ENCODE measurements at places on chromosomes 7 and 10.

GRCh38 chr10:111204838-111205237, 128.0 kb downstream of the ADRA2A start:
- peaks cover 12% of the 10 kb centered on the region for H3K4me1 ChIP-seq
- H3K36me3 ChIP-seq: no peaks in the 10 kb centered on the region
- H3K27ac ChIP-seq: peak overlapping the region; percentile 24
- no peak for DNase-seq
- H3K4me3 ChIP-seq: no peak overlapping the region
- peaks cover 12% of the 10 kb centered on the region for H3K27me3 ChIP-seq

- no peak overlapping the region for H3K27ac ChIP-seq
- DNase-seq: peak; percentile 25
- H3K27me3 ChIP-seq: no peaks in the 10 kb centered on the region
- H3K4me1 ChIP-seq: no peaks in the 10 kb centered on the region
- H3K36me3 ChIP-seq: no peaks in the 10 kb centered on the region
- no peak overlapping the region for H3K4me3 ChIP-seq
These were observed 12.6 kb downstream of the KLLN start for GRCh38 chr10:87850742-87851205.

- no peak overlapping the region for H3K27ac ChIP-seq
- DNase-seq: no peak
- H3K27me3 ChIP-seq: no peaks in the 10 kb centered on the region
- no peak overlapping the region for H3K4me3 ChIP-seq
These were observed 154.5 kb downstream of the SGMS1 start for GRCh38 chr10:50469288-50469687.

- no peak overlapping the region for H3K4me3 ChIP-seq
- H3K4me1 ChIP-seq: peaks cover 11% of the 10 kb centered on the region
- H3K36me3 ChIP-seq: peaks cover 47% of the 10 kb centered on the region
- DNase-seq: no peak
- peaks cover 2% of the 10 kb centered on the region for H3K27me3 ChIP-seq
These were observed 10.7 kb downstream of the WIPI2 start for GRCh38 chr7:5200561-5201235.

DNA sequence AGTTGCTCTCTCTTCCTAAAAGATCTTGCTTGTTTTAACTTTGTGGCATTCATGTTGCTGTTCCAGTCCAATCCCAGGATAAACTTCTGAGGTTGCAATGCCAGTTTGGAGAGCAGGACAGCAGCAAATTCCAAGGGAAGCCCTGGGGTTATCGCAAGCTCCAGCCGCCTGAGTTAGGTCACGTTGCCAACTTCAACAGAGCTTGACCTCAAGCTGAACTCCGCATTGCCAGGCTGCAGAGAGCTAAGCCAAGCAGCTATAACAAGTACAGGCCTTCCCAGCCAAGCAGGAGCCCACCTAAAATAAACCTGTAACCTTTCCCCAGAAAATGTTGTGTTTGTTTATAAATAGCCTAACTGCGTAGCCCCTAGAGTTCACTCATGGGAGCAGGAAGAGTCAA, 138.9 kb upstream of the LYZL1 start:
- H3K27me3 ChIP-seq: peaks cover 4% of the 10 kb centered on the region
- peak overlapping the region; percentile 19 for H3K27ac ChIP-seq
- H3K4me3 ChIP-seq: no peak overlapping the region

DNA sequence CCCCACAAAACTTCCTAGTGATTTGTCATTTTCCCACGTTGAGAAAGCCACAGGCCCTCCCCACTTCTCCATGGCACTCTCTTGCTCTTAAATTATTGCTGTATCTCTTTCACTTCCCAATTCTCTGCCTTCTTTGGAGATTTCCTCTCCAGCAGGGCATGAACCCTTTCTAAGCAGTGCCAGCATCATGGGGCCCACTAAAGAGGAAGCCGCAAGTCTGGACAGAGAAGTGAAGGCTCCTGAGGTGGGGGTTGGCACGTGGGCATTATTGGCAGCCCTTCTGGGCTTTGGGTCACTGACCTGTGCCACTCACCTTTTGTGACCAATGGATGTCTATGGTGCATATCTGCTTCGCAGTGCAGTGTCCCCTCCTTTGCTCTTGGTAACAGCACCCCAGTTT, 97.7 kb upstream of the TCF7L2 start:
- no peak overlapping the region for H3K27ac ChIP-seq
- no peaks in the 10 kb centered on the region for H3K4me1 ChIP-seq
- H3K36me3 ChIP-seq: peaks cover 23% of the 10 kb centered on the region
- H3K4me3 ChIP-seq: no peak overlapping the region
- H3K27me3 ChIP-seq: peaks cover 27% of the 10 kb centered on the region
- DNase-seq: no peak

DNA sequence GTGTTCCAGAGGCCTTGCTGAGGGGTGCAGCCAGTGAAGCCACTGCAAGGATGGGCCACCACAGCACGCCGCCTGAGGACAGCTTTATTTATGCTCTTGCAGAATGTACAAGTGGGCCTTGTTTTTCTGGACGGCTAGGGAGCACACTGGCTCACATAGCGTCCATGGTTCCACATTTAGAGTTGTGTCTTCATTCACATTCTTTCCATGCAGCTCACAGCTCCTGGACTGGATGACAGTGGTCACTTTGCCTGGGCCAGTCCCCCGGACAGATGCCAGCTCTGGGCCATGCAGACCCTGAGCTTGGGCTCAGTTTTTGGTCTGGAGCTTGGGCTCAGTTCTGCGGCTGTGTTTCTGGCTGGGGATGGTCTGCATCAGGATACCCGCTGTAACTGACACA, 2.6 kb upstream of the C10orf71 start:
- peaks cover 86% of the 10 kb centered on the region for H3K4me1 ChIP-seq
- no peak for DNase-seq
- H3K4me3 ChIP-seq: no peak overlapping the region
- H3K27me3 ChIP-seq: peaks cover 5% of the 10 kb centered on the region

DNA sequence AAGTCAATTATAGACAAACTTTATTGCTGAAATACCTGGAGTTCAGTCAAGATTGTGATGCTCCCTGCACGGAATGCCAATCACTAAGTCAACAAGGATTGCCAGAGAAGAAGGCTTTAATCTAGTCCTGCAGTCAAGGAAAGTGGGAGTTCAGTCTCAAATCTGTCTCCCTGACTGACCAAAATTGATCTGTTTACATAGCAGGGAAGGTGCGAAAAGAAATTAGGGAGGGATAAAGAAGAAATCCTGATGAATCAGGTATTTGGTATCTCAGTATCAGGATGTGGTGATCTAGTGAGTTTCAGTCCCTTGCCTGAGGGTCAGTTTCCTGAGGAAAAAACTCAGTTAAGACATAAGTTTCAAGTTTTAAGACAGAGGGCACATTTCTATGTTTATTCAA, 2.1 kb upstream of the AKR1D1 start:
- no peak overlapping the region for H3K27ac ChIP-seq
- H3K4me1 ChIP-seq: no peaks in the 10 kb centered on the region
- no peaks in the 10 kb centered on the region for H3K27me3 ChIP-seq
- no peak overlapping the region for H3K4me3 ChIP-seq
- DNase-seq: no peak
- H3K36me3 ChIP-seq: peaks cover 4% of the 10 kb centered on the region

- H3K4me3 ChIP-seq: no peak overlapping the region
- peaks cover 58% of the 10 kb centered on the region for H3K36me3 ChIP-seq
- H3K27ac ChIP-seq: peak overlapping the region; percentile 24
- H3K4me1 ChIP-seq: peaks cover 24% of the 10 kb centered on the region
These were observed 81.4 kb downstream of the NRBF2 start for GRCh38 chr10:63214571-63214970.

- peak; percentile 14 for DNase-seq
- no peaks in the 10 kb centered on the region for H3K36me3 ChIP-seq
- H3K4me3 ChIP-seq: no peak overlapping the region
- no peak overlapping the region for H3K27ac ChIP-seq
- H3K27me3 ChIP-seq: peaks cover 6% of the 10 kb centered on the region
- no peaks in the 10 kb centered on the region for H3K4me1 ChIP-seq
These were observed 27.0 kb upstream of the ZPBP start for GRCh38 chr7:50119815-50120637.

- H3K36me3 ChIP-seq: peaks cover 14% of the 10 kb centered on the region
- no peak overlapping the region for H3K27ac ChIP-seq
- no peak for DNase-seq
- H3K27me3 ChIP-seq: no peaks in the 10 kb centered on the region
These were observed 3.2 kb downstream of the SLC35B4 start for GRCh38 chr7:134313543-134313942.

DNA sequence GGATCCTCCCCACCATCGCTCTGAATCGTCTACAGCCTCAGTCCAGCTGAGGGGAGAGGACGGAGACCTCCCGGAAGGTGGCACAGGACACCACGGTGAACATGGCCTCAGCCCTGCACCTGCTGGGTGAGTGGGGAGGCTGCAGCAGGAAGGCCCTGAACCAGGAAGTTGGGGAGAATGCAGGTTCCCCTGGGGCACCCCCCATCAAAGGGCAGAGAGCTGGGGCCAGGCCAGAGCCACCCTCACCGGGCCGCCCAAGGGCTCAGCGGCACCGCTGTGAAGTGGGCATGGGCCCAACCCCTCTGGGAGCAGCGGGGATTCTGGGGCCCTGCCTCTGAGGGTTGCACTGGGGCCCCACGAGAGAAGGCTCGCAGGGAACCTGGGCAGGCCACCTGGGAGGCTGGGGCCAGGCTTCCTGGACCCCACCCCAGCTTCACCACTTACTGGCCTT, 98.7 kb downstream of the MICALL2 start:
- H3K4me3 ChIP-seq: no peak overlapping the region
- H3K27ac ChIP-seq: no peak overlapping the region
- DNase-seq: no peak
- H3K4me1 ChIP-seq: peaks cover 28% of the 10 kb centered on the region
- no peaks in the 10 kb centered on the region for H3K36me3 ChIP-seq
- H3K27me3 ChIP-seq: peaks cover 9% of the 10 kb centered on the region

GRCh38 chr7:44535348-44536064, 5.6 kb downstream of the NPC1L1 start:
- peaks cover 19% of the 10 kb centered on the region for H3K27me3 ChIP-seq
- H3K27ac ChIP-seq: no peak overlapping the region
- no peak for DNase-seq
- peaks cover 4% of the 10 kb centered on the region for H3K4me1 ChIP-seq
- H3K4me3 ChIP-seq: no peak overlapping the region
- H3K36me3 ChIP-seq: no peaks in the 10 kb centered on the region

GRCh38 chr7:22683379-22683778, 43.6 kb upstream of the IL6 start:
- H3K27me3 ChIP-seq: peaks cover under 1% of the 10 kb centered on the region
- no peak for DNase-seq
- H3K4me3 ChIP-seq: no peak overlapping the region
- H3K4me1 ChIP-seq: peaks cover 8% of the 10 kb centered on the region
- H3K36me3 ChIP-seq: no peaks in the 10 kb centered on the region

DNA sequence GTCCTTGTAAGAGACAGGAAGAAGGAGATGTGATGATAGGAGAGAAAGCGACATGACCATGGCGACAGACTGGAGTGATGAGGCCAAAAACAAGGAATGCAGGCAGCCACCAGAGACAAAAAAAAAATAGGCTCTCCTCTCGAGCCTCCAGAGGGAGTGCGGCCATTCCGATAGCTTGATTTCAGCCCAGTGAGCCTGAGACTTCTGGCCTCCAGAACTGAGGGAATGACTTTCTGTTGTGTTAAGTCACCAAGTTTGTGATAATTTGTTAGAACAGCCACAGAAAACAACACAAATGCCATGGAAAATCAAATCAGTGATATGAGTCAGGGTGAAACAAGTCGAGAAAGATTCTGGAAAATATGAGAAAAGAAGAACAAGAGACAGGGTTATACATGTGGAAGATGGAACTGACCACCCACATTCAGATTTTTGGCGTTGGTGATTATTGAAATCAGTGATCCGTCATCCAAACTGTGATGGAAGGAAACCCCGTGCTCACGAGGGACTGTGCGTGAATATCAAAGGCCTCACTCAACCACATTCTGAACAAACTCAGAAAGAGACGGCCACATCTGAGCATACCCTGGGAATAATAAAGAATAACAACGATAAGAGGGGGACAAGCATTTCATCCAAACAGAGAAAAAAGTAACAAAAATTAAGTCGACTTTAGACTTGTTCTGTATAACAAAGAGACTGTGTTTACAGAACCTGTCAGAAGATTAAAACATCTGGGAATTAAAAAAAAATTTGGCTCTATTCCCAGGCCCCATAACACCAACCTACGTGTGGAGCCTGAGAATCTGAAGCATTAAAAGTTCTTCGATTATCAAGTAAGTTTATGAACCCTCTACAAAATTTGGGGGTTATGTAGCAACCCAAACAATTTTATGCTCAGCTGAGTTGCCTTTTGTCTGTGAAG, 72.1 kb downstream of the EEPD1 start:
- H3K36me3 ChIP-seq: peaks cover 9% of the 10 kb centered on the region
- H3K4me1 ChIP-seq: peaks cover 16% of the 10 kb centered on the region
- no peak overlapping the region for H3K4me3 ChIP-seq
- no peak for DNase-seq
- H3K27ac ChIP-seq: no peak overlapping the region

GRCh38 chr7:87875151-87876039, 765 bp downstream of the SLC25A40 start:
- peak; percentile 73 for DNase-seq
- peaks cover 4% of the 10 kb centered on the region for H3K27me3 ChIP-seq
- H3K4me3 ChIP-seq: peak overlapping the region; percentile 98
- H3K27ac ChIP-seq: peak overlapping the region; percentile 76

DNA sequence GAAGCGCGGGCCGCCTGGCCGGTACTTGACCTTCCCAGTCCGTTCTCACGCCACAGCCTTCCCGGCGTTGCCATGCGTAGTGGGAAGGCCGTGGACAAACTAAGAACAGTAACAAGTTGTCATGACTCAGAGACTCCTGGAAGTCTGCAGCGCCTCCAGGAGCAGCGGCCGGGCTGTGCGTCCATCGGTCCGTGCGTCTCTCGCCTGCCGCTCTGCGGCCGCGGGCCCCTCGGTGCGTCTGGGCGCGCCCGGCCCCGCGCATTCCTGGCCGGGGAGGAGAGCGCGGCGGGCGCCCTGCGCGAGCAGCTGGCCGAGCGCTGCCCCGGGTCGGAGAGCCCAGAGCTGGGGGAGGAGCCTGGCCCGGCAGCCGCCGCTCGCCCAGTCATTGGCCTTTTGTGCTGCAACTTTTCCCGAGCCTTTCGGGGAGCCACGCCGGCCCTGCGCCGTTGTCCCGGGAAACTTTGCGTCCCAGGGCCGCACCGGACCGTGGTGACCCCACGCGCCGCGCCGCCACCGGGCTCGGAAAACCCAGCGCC, 123.7 kb downstream of the TACC2 start:
- peak; percentile 83 for DNase-seq
- peaks cover 46% of the 10 kb centered on the region for H3K4me1 ChIP-seq
- H3K27me3 ChIP-seq: peaks cover 7% of the 10 kb centered on the region
- H3K36me3 ChIP-seq: peaks cover 22% of the 10 kb centered on the region

Data from nephron progenitor cell (in vitro differentiated cells).